ENCODE measurements at places on chromosomes 2 and 18.

GRCh38 chr2:240431661-240432424, 3.6 kb upstream of the GPC1 start:
- DNase-seq, result peak; percentile 19

- no peak for DNase-seq
Observed at GRCh38 chr2:68734688-68735525, at the start of gene ARHGAP25. ARHGAP25 (plus strand) TSS chr2:68734811; CDS start chr2:68735200, 389 bp downstream.

- DNase-seq, result no peak
Observed at GRCh38 chr18:36706134-36706881, 122.5 kb downstream of the TPGS2 start.

GRCh38 chr18:12597760-12598159, 60.1 kb downstream of the SPIRE1 start:
- no peak for DNase-seq

GRCh38 chr2:114025030-114025429, 135.1 kb downstream of the ACTR3 start:
- DNase-seq, result no peak

DNA sequence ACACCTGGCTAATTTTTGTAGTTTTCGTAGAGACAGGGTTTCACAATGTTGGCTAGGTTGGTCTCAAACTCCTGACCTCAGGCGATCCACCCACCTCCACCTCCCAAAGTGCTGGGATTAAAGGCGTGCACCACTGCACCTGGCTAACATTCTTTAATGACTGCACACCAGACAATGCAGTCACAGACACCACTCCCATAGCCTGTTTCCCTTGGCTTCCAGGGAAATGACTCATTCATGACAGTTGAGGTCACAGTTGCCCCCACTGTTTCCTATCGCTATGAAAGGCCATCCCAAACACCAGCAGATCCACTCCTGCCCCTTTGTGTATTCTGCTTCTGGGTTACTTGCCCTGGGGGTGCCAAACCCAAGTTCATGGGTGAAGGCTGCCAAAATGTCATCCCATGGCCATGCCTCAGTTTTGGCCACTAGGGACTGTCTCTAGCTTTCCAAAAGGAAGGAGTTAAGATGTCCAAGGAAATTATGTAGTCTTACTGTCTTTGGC, 8.7 kb downstream of the CHMP1B start:
- no peak for DNase-seq

DNA sequence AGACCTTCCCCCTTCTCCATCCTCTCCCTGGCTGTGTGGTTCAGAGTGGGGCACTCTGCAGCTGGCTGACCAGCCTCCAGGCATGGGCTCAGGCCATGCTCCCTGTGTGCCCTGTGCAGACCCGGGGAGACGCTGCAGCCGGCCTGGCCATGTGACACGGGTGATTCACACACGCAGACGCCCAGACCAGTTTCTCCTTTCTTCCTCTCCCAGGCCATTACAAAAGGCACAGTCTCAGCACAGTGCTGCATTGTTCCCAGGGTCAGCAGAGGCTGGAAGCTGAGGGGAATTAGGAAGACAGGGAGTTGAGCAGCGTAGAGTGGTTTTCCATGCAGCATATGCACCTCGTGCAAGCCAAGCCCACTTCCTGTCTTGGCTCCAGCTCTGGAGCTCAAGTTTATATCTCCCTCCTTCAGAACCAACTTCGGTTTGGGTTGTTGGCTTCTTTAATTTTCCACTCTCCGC, 288.5 kb downstream of the TNS1 start:
- DNase-seq, result no peak

GRCh38 chr18:59918320-59918755, 18.5 kb downstream of the PMAIP1 start:
- DNase-seq, result peak; percentile 63

DNA sequence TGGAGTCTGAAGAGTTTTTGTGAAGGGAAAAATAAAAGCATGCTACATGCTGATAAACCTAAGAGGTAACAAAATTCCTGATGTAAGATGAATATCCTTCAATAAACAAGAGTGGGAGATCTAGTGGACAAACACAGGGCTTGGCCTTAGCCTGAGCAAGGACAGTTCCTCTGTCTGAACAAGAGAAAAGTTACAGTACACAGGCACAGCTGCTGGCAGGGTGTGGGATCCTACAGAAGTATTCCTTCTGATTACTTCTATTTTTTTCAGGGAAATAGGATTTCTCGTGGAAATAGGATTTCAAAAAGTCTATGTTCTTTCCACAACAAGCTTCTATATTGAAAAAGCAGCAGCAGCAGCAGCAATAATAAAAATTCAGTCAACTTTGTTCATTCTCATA, 54.1 kb downstream of the NBAS start:
- DNase-seq, result no peak

- no peak for DNase-seq
Observed at GRCh38 chr2:132911726-132912724, 242.0 kb upstream of the LYPD1 start.

DNA sequence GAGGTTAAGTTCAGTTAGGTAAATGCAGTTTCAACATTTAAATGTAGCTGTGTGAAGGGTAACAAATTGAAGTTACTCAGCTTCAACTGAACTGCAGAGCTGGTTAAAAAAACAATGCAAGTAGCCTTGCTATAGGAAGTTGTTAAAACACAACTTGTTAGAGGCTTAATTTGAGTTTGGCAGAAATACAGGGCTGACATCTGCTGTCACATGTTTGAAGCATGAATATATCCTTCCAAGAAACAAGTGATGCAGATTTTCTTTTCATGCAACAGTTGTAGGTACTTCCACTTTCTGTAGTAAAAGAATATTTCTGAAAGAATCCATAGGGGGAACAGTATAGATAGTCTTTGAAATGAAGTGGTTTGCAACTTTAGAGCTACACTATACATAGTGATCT, 208.7 kb upstream of the RASGRP3 start:
- no peak for DNase-seq

DNA sequence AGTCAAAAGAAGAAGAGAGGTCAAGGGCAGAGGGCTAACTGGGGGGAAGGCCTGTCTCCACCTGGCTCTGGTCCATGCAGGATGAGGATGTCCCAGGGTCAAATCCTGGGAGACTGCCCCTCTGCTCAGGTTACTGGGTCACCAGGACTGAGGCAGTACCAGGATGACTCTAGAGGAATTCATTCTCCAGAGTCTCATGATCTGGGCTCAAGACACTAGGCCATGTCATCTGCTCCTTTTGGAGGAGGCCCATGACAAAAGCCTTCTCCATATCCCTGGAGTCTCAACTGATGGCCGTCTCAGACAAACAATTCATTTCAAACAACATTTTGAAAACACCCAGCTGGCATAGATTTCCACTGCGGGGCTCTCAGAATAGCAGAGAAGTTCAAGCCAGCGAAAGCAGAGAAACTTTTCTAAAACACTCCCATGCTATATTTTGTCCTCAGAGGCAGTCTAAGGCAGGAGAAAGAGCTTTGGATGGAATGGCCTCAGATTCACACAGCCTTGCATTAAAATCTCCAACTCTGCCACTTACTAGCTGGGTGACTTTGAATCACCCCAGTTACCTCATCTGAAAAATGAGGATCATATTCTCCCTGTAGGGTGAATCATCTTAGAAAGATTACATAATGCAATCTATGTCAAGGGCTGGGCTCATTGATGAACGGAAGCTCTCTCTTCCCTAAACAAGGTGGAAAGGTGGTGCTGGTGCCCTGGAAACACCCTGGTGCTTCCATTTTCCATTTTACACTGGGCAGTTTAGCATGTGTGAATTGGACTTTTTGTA, 48.8 kb upstream of the LCLAT1 start:
- DNase-seq, result no peak

- no peak for DNase-seq
Observed at GRCh38 chr18:79476031-79476917, 80.5 kb downstream of the NFATC1 start.

DNA sequence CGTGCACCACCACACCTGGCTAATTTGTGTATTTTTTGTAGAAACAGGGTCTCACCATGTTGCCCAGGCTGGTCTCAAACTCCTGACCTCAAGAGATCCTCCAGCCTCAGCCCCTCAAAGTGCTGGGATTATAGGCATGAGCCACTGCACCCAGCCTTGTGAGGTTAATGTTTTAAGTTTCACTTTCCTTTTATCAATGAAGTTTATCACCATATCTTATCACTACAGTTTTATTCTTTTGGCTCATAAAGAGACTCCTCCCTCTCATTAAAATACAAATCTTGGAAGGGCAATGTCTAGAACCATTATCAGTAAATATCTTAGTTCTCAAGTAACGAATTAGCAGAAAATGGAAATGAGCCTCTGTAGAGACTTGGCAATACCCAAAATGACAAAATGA, 173.8 kb downstream of the BCL11A start:
- peak; percentile 7 for DNase-seq

- no peak for DNase-seq
Observed at GRCh38 chr2:71460595-71461303, 7.4 kb downstream of the DYSF start.

DNA sequence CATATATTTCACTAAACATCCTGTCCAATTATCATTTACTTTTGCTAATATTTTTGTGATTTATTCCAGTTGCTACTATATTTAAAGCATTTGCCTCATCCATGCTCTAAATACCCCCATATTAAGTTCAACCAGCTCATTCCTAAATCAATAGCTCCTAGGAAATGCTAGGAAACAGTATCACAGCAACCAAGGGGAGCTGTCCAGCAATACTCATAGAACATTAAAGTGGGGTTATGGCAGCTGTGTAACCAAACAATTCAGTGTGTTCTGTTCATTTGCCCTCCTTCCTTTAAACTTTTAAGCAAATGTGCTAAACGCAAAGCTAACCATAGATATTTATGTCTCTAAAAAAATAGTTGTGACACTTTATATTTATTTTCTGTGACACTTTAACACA, 41.1 kb downstream of the ACVR1C start:
- DNase-seq, result no peak

DNA sequence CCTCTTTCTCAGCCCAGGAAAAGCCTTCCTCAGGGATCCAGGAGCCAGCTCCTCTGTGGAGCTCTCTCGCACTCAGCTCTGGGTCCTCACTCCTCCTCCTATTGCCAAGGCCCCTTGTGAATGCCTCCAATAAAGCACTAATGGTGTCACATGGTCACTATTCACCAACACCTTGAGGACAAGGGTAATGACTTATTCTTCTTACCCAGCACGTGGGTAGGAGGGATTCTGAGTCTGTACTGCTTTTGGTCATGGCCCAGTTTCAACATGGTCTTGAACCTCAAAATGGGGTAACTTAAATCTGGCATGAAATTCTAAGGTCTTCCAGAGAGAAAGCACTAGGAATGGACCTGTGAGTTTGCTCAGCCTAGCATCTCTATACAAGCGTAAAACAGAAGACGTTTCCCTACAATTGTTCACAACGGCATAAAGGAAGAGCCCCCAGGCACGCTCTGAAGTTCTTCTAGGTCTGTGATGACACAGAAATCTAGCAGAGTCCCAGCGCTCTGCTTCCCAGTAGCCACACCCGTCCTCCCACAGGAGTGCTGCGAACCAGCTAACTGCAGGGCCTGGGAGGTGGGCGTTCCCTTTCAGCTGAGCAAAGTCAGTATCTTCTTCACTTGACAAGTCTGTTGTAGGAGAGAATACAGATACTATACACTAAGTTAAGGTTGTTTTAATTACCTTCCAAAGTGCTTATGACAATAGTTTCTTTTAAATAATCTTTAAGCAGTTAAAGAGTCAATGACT, 14.6 kb upstream of the KIDINS220 start:
- DNase-seq, result no peak

GRCh38 chr2:215419113-215419512, 16.8 kb downstream of the FN1 start:
- no peak for DNase-seq

DNA sequence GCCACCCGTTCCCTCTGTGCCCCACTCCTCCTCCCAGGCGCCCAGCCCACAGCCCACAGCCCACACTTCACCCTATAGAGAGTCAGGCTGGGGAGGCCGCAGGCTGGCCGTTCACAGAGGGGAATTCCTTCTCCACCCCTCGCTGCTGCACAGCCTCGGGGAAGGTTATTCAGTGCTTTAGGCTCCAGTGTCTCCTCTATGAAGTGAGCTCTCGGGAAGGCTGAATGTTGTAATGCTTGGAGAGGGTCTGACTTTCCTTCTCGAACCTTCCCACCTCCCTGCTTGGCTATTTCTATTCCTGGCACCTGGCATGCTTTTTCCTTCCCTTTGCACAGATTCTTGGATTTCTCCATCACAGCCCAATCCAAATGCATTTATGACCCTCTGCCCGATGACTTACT, 62.5 kb upstream of the SMAD7 start:
- no peak for DNase-seq

DNA sequence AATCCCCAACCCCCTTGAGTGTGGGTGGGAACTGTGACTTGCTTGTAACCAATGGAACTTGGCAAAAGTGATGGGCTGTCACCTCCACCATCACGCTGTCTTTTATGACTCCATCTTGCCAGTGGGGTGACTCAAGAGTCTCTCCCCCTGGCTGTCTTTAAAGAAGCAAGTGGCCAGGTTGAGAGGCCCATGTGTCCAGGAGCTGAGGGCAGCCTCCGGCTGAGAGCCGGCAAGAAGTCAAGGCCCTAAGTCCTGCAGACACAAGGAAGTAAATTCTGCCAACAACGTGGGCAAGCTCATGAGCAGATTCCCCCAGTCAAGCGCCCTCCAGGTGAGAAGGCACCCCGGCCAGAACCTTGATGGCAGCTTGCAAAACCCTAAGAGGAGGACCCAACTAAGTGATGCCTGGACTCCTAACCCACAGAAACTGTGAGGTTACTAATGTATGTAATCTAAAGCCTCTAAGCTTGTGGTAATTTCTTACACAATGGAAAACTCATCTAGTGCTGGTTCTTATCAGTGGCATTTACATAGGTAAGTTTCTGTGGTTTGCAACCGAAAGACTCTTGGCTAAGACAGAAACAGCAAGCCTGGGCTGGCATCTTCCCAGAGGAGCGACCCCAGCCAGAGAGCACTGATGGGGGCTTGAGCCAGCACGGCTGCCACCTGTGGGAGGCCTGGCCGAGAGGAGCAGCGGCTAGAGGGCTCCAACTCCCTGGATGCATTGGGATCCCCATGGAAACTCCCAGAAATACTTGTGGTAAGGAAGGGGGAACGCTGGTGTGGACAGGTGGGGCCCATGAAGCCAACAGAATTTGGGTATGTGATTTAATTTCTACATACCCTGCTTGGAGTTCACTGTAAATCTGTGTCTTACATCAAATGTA, 49.3 kb downstream of the CIB4 start:
- no peak for DNase-seq

DNA sequence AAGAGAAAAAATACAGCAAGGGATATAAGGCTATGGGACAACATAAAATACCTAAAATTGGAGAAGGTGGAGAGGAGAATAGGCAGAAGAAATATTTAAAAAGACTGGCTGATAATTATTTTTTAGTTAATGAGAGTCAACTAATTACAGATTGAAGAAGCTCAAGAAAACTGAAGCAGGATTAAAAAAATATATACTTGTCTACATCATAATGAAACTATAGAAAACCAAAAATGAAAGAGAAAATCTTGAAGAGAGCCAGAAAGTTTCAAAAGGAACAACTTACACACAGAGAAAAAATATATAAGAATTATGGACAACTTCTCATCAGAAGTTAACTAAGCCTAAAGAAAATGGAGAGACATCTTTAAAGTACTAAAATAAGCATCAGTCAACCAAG, 62.9 kb upstream of the APCDD1 start:
- DNase-seq, result no peak

Measured in mucosa of descending colon (tissue), 3 donors.